Hepatocyte (in vitro differentiated cells): ENCODE measurements at places on chromosomes 11 and 22.

DNA sequence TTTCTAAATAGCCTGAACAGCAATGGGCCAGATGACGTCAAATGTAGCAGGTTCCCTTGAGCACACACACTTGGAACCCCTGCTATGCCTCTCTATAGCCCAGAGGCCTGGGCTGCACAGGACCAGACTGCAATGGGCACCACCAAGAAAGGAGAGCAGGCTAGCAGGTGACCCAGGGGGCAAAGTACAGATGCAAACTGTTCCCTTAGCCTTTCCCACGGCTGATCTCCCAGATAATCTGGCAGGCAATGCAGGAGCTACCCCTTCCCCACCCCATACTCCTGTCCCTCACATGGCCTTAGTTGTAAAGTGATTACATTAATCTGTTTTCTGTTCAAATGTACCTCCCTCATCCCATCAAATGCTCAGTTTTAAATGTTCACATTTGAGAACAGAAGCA, 41.3 kb downstream of the SMCO4 start:
- DNase-seq: peak; percentile 46

DNA sequence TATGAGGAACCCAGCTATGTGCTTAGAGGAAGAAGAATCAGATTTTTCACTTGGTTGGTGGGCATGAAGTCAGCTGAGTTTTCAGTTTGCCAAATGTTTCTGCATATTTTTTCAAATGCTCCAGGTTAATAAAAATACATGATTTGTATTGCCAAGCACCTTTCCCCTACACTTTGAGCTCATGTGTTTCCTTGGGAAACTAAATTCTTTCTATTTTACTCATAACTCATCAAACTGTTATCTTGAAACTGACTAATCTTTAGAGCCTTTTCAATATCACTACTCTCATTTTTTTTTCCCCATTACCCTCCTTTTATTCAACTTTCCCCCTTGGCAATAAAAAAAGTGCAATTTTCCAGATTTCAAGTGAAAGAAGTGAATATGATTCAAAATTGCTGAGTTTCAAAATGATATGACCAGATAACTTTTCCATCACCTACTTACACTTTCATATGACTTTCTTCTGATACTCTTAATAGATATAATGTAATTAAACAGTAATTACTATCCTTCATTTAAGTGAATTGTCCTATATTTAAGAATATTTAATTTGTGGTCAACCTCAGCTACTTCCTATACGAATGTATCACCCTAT, 91.9 kb upstream of the SOX6 start:
- DNase-seq: no peak

GRCh38 chr11:108289699-108290098, 66.8 kb downstream of the ATM start:
- DNase-seq: no peak

GRCh38 chr11:38155856-38156255, 1557.8 kb upstream of the RAG2 start:
- DNase-seq: no peak

- no peak for DNase-seq
These were observed 92.0 kb downstream of the MYEOV start for GRCh38 chr11:69385832-69386427.

DNA sequence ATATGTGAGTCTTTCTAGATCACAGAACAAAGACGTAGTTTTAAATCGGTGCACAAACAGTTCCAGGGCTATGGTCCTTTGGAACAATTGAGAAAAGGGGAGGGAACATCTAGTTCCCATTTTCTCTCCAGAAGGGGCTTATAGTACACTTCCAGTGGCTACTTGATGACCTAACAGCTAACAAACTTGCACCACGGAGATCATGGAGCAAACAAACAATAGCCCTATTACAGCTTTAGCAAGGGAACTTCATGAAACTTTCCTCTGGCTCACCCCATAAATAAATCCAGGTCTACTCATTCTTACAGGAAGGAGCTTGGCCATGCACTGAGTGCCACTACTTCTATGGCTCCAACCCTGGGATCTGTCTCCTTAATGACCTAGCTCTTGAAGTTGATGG, 8.3 kb upstream of the FOLR2 start:
- DNase-seq: no peak

DNA sequence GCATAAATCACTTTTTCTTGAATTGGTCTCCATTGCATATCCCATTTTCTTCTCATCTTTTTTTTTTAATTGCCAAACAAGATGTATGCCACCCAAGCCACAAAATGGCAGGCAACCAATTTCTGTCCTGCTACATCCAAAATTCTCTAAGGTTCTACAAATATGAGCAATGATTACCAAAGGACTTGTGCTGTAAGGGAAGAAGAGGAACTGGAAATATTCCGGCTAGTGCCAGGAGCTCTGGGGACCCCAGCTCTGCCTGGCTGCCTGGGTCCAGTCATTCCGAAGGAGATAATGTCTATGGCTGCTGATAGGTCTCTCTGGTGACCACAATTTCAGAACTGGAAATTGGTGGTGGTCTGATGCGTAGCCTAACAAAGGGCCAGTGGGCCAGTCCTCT, 17.1 kb upstream of the SNX32 start:
- DNase-seq: no peak

- no peak for DNase-seq
These were observed 6.6 kb downstream of the CARS1 start for GRCh38 chr11:3050386-3051195.

DNA sequence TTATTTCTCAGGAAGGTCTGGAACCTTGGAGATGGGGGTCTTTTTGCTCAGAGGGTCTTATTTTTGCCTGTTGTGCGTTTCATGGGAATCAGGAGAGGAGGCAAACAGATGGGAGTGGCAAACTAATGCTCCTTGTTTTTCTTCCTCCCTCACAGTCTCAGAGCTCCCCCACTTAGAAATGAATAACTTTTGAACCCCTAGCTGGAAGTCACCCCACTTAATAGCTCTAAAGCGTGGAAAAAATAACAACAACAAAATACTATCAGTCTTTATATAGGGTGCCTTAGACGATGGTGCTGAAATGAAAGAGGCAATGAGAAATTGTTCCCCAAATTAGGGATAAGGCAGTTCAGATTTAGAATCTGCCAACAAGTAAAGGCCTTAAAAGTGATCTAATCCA, 76.8 kb upstream of the BDNF start:
- no peak for DNase-seq

GRCh38 chr11:31652528-31652927, 143.0 kb downstream of the ELP4 start:
- no peak for DNase-seq

- DNase-seq: peak; percentile 61
These were observed 1.3 kb upstream of the KDM2A start for GRCh38 chr11:67117672-67118180.

- DNase-seq: peak; percentile 57
These were observed at the start of gene TUBA8 for GRCh38 chr22:18110194-18110953. TSS of gene TUBA8 (plus strand) at chr22:18110809. CDS start at chr22:18110866, 57 bp downstream.

DNA sequence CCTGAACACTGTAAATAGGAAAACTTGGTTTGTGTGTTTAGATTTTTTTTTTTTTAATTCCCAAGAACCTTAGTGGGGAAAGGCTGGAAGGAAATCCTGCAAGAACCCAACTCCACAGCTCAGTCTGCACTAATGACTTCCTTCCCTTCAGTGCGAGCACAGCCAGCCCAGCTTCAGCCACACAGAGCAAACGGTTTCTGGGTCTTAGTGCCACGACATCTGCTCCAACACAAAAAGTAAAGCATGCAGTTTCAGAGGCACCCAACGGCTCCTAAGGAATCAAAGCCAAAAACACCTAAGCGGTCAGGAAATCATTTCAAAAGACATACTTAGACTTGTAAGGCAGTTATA, 236.1 kb downstream of the TTC28 start:
- DNase-seq: peak; percentile 75

DNA sequence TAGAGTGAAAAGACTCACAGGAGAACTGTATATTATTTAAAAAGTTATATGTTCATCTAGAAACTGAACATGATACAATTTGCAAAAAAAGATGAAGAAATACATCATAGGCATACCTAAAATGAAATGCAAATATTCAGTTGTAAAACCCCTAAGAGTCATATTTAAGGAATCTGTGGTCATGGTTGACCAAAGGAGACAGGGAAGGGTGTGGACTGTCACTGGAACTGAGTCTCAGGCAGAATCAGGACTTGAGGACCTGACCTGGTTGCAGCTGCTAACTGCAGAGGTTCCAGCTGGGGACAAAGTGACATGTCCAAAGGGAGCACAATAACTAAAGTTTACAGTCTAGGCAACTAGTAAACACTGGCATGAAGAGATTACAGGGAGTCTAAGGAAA, 211.3 kb upstream of the RAG2 start:
- DNase-seq: no peak

DNA sequence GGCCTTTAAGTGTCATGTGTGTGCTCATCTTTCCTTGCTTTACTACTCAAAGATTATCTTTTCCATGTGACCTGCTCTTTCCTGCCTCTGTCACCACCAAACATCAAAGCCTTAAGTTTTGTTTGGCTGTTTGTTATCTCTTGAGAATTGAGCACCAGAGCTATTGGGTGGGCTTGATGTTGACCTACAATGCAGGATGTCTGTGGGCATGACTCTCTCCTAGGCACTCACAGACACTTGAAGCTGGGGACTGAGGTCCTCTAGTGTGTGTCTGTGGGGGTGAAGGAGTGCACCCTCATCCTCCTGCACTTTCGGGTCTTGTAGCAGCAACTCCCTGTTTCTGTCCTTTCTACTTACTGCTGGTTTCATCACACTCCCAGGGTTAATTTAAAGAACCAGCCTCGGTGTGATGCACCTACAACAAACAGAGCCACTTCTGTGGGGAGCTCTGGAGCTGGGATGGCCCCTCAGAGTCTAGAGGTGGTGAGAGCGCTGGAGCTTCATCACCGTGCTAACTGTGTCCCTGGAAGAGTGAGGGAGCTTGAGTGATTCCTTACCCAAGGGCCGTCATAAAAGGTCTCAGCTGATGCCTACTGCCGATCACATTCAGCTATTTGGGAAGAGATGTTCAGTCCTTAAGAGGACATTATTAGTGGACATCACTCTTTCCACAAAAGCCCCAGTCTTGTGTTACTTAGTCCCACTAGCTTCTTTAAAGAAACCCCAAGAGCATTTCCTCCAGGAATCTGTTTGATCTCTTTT, 56.3 kb downstream of the LRRC74B start:
- no peak for DNase-seq

GRCh38 chr11:27296497-27296896, 66.5 kb downstream of the CCDC34 start:
- peak; percentile 75 for DNase-seq

DNA sequence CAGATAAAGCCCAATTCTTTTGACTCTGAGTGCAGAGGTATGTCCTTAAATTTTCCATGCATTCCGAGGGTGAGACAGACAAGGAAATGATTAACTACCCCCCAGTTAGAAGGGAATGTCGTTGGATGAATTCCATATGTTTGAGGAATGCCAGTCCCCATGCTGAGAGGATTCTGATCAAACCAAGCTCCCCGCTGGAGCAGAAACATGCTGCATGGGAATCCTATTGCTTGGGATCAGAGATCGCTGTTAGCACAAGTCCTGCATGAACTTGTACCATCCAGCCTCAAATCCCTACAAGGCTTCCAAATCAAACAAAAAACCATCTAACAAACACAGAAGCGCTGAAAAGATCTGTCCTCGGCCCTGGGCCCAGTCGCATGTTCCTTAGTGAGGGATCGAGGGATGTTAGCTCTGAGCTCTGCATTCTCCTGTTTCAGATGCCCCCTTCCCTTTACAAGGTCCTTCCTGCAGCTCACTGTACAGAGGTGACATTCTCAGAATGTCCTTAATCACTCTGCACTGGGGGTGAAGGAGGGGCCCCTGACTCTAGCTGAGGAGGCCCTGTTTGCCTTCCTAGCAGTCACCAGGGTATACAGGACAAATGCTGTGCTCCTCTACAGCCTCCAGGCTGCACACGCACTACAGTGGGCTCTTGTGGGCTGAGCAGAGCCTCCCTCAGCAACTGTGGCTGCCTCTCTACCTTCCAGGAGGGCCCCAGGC, 353.4 kb downstream of the TENM4 start:
- DNase-seq: peak; percentile 30

GRCh38 chr11:72228844-72229231, 4.3 kb downstream of the INPPL1 start:
- DNase-seq: peak; percentile 2

- no peak for DNase-seq
These were observed 8.4 kb upstream of the OMP start for GRCh38 chr11:77093987-77094840.
